ENCODE measurements at places on chromosomes 4 and X. TPM values are rescaled to one million over a fixed set of nuclear protein-coding genes. Genes with fewer than 3 reads are reported as not detected.

GRCh38 chrX:107968623-107969022, 13.5 kb downstream of the TEX13B start:
- DNase-seq = no peak

- DNase-seq = no peak
Observed at GRCh38 chr4:44928785-44929184, 202.4 kb upstream of the GNPDA2 start.

GRCh38 chr4:73487233-73487632, 5.7 kb downstream of the AFM start:
- no peak for DNase-seq

TRIM75 gene
- not detected for total RNA-seq

S100P gene
- 33.4 TPM for total RNA-seq

GRCh38 chr4:1295405-1296055, 5.8 kb downstream of the MAEA start:
- no peak for DNase-seq

HELT gene
- total RNA-seq = not detected

GRCh38 chrX:153400146-153401132, 711 bp downstream of the PNMA6E start:
- DNase-seq = no peak

DNA sequence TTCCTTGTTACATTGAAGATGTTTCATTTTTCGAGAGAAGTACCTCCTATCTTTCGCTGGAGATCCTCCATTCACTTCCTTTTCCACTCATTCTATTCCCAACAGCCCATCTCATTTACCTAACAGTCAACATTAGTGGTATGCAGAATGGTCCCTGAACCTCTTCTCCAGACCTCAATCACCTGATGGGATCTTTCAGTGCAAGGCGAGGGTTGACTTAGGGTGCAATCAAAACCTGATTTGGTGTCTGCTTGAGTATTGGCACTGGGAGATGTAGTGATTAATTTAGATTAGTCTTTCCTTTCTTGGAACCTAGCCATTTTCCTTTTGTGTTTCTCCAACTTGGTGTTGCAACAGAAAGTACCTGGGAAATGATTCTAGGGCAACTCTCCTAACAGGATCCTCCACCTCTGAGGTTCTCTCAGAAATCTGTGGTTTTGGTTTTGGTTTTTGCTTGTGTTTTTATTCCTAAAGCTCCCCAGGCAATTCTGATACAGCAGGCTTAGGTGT, 18.4 kb downstream of the DDX3X start:
- DNase-seq = no peak

GRCh38 chrX:124407226-124407625, 60.9 kb downstream of the SH2D1A start:
- DNase-seq = no peak

DNA sequence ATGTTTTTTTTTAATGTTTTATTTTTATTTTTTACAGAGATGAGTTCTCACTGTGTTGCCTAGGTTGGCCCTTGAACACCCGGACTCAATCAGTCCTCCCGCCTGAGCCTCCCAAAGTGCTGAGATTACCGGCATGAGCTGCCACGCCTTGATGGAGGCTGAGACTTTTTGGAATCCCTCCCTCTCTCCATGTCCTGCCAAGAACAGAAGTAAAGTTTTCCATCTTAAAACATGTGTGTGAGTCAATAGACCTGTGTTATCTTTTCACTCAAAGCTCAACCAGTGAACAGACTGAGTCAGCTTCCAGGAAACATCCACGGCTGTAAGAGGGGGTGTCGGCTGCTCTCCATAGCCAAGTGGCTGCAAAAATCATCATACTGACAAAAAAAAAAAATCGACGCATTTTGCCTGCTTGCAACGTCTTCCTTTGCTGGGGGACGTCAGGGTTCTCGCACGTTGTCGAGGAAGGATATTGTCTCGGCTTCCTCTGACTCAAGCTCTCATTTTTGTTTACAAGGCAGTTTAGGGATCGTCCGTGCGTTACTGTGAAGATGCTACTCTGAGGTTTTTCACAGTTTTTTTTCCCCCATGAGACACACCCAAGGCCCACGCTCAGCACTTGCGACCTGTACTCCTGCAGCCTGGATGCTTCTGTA, 10.0 kb upstream of the ASMTL start:
- DNase-seq = no peak

STK32B gene
- total RNA-seq = 4.1 TPM

PRDM5 gene
- 7.2 TPM for total RNA-seq

ZNF157 gene
- total RNA-seq = 0.29 TPM

- DNase-seq = no peak
Observed at GRCh38 chr4:113293674-113294073, 244.2 kb downstream of the ANK2 start.

DNA sequence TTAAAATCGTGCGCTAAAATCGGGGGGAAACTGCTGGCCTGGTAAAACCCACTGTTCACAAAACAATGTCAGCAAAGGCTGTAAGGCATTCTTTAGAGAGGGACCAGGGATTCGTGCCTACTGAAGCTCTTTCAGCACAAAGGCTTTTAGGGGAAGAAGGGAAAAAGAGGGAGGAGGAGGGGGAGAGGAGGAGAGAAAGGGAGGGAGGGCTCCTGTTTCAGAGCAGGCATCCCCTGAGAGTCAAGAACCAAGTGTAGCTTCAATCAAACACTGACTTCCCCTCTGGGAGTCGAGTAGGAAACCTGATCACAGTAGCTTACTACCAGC, 9.5 kb downstream of the BCOR start:
- DNase-seq = no peak

GRCh38 chrX:475926-476723, 89.4 kb upstream of the PPP2R3B start:
- DNase-seq = no peak

HSD17B11 gene
- total RNA-seq = 264 TPM

DNA sequence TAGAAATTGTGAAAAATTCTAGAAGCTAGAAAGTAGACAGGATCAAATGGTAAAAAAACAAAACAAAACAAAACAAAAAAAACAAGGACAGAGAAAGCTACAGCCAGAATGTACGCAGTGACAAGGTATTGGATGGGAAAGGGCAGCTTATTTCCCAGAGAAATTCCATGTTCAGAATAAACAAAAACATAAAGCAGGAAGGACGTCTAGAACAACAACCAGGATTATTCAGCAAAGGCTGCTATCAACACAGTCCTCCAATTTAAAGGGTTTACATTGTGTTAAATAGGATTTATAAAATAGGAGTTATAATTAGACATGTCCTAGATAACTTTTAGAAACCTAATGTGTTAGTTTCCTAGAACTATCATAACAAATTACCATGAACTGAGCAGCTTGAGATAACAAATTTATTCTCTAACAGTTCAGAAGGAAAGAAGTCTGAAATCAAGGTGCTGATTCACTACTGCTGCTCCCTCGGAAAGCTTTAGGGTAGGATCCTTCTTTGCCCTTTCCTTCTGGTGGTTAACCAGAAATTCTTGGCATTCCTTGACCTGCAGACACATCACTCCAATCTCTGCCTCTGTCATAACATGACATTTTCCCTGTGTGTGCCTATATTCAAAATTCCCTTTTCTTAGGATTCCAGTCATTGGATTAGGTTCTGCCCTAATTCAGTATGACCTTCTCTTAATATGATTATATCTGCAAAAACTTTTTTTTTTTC, 175.6 kb downstream of the SNCA start:
- DNase-seq = no peak

CENPI gene
- total RNA-seq = 1.3 TPM

CT45A5 gene
- total RNA-seq = not detected

- no peak for DNase-seq
Observed at GRCh38 chr4:3342182-3342854, 49.5 kb downstream of the RGS12 start.

GRCh38 chr4:83207497-83208101, 77.0 kb downstream of the COQ2 start:
- DNase-seq = no peak

GRCh38 chr4:123435246-123436113, 38.9 kb downstream of the SPRY1 start:
- no peak for DNase-seq

TLR8 gene
- 1.4 TPM for total RNA-seq

DNA sequence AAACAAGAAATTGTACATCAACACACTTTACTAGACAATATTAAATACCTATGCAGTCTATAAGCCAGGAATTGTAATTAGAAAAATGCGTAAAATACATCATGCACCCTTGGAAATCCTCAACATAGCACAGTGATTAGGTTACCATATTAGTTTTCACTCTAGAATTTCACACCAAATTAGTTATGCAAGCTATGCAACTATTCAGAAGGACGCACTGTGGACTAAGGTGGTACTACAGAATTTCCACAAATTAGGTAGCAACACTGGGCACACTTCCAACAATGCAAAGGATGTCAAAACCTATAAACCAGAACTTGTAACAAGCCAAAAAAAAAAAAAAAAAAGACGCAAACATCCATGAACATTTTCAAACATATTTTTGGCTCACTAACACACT, 71.1 kb upstream of the ZCCHC13 start:
- no peak for DNase-seq

DNA sequence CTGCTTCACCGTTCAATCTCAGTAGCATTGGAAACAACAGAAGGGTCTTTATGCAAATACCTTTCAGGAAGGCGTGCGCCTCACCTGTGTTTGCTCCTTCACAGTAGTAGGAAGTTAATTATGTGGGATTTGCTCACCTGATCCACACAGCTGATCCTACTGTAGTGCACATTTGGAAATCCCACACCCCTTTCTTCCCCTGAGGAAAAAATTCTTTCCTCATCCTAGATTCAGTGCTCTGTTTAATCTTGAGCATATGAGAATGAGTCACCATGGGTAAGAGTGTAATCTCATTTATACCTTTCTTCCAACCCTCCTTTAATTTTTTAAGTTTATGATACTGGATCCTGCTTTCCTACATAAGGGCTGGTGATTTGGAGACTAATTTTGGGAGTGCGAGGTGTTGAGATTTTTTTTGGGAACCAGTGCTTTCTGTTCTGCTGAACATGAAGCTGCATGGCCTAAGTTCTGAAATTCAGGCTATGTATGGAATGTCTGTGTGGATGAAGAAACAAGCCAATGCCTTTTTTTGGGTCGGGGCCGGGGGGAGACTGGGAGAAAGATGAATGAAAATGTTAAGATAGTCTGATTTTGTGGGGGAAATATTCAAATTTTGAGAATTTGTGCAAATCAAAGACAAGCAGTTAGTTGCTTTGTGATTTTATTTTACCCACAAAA, 19.0 kb downstream of the GAB1 start:
- DNase-seq = no peak

GRCh38 chrX:97797076-97797475, 913.4 kb downstream of the RPA4 start:
- DNase-seq = no peak

CCDC120 gene
- 18.8 TPM for total RNA-seq

DNA sequence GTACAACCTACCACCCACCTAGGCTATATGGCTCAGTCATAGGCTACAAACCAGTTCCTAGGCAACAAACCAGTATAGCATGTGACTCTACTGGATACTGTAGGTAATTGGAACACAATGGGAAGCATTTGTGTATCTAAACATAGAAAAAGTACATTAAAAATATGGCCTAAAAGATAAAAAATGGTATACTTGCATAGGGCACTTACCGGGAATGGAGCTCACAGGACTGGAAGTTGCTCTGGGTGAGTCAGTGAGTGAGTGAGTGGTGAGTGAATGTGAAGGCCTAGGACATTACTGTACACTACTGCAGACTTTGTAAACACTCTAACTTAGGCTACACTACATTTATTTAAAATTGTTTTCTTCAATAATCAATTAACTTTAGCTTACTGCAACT, 139.2 kb upstream of the RBPJ start:
- no peak for DNase-seq

FOXR2 gene
- total RNA-seq = not detected

DNA sequence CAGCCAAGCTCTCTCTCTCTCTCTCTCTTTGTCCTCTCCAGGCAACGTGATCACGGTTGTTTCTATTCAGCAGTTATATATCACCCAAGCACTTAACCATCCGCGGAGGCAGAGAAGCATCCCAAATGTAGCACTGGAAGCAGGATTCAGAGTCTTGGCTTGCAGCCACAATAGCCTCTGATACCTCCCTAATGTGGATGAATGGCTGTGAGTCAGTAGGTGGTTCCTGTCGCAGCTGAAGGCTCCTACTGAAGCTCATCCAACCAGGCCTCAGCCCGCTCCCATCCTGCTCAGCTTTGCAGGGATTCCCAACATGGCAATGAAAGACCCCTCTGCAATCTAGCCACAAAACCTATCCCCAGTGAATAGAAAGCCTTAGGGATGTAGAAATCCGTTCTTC, 5.1 kb downstream of the HS6ST2 start:
- DNase-seq = no peak

MED28 gene
- total RNA-seq = 53.0 TPM

DNA sequence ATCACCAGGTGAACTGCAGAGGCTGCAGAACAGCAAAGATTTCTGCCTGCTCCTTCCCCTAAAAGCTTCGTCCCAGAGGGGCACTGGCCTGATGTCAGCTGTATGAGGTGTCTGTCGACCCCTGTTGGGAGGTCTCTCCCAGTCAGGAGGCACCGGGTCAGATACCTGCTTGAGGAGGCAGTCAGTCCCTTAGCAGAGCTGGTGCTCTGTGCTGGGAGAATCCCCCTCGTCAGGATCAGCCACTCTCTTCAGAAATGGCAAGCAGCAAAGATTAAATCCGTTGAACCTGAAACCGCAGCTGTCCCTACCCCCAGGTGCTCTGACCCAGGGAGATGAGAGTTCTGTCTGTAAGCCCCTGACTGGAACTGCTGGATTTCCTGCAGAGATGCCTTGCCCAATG, 1166.3 kb upstream of the ADGRL3 start:
- no peak for DNase-seq

- DNase-seq = no peak
Observed at GRCh38 chrX:810186-810585, 179.6 kb downstream of the SHOX start.

AFF2 gene
- total RNA-seq = 36.0 TPM

DNA sequence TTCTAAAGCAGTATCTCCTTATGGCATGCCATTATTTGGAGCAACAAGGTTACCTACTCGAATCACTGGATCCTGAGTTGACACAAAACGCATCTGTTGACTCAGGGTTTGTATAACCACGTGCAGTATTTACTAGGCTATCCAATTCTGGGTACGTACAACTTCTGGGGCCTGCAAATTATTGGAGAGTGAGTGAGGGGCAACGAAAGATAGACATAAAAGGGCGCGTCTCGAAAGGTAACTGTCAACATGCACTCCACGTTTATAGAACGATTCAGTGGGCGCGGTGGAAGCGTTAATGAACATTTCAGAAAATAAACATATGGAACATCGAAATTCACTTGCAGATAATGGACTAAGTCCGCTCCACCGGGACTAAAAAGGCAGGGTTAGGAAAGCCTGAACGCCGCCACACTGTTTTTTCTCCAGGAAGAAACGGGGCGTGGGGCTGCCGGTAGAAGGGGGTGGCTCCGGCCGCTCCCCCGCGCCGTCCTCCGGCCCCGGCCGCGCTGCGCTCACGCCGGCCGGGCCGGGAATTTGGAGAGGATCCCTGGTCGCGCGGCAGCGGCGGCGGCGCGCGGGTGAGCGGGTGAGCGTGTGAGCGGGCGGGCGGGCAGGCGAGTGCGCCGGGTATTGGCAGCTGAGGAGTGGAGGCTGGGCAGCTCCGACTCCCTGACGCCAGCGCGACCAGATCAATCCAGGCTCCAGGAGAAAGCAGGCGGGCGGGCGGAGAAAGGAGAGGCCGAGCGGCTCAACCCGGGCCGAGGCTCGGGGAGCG, at the start of gene SMAD1:
SMAD1 (plus strand) TSS at position 690 of the 778 bp plus-strand sequence. CDS start 32,761 bp downstream, outside the sequence.
- DNase-seq = peak; percentile 84

Data from mucosa of gallbladder (tissue), 1 donor.